ENCODE measurements at places on chromosomes 2 and 18.

DNA sequence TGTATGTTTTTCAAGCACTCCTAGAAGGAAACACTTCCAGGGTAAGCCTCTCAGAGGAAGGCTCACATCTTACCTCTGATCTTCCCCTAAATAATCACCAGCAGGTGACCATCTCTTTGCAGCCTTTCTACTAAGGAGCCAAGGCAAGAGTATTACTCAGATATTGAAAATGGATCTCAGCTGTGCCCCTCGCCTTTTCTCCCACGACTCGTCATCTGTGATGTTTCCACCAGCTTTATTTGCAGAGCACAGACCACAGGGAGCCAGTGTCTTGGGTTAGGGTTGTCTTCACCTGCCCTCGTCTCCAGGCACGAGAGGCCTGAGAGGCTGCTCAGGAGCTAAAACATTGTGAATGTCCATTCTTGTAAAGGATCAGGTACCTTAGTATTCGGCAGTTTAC, 16.9 kb upstream of the SCLY start:
- no peak for DNase-seq

DNA sequence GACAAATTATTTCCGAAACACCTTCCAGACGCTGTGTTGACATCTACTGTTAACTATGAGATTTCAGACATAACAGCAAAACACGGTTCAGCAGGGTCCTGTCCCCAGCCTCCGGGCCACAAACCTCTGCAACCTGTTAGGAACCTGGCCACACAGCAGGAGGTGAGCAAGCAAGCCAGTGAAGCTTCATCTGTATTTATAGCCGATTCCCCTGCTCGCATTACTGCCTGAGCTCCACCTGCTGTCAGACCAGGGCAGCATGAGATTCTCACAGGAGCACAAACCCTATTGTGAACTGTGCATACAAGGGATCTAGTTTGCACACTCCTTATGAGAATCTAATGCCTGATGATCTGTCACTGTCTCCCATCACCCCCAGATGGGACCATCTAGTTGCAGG, 31.1 kb downstream of the NDUFA10 start:
- DNase-seq = no peak

GRCh38 chr2:234879671-234880455, 72.0 kb upstream of the SH3BP4 start:
- no peak for DNase-seq

DNA sequence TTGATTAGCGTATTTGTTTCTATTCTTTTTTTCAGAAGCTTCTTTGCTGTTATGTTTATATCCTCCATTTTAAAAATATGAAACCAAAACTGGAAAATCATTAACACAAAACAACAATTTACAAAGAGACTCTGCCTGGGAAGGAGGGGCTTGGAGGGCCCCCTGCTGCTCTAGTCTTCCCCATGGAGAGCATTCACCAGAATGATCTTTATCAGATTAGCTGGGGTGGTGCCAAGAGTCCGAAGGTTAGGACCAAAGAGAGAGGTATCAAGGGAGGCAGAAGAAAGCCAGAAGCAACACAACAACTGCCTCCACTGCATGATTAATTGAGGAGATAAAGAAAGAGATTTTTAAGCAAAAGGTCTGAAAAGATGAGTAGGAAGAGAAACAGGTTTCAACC, 218.6 kb downstream of the IRS1 start:
- no peak for DNase-seq

Measured in GM12865 (cell line).